Heart left ventricle (tissue), 16 donors: ENCODE measurements at places on chromosomes 4 and X.

DNA sequence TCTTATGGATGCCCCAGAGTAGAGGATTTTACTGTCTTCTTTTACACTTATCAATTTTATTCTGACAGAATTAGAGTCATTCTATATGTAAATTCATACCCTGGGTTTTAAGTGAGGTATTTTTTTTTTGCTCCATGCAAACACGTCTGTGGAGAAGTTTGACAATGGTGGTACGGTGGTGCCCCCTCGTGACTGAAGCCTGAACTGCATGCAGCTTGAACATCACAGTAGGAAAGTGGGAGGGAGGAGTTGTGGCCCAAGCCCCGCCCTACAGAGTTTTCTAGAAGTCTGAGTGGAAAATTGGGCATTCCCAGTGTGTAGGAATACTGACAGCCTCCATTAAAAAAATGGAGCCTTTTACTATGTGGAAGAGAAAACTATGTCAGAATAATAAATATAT, 73.3 kb upstream of the RAB40AL start:
- DNase-seq, result peak; percentile 73

GRCh38 chrX:111743316-111743715, 62.3 kb downstream of the ALG13 start:
- no peak for DNase-seq

DNA sequence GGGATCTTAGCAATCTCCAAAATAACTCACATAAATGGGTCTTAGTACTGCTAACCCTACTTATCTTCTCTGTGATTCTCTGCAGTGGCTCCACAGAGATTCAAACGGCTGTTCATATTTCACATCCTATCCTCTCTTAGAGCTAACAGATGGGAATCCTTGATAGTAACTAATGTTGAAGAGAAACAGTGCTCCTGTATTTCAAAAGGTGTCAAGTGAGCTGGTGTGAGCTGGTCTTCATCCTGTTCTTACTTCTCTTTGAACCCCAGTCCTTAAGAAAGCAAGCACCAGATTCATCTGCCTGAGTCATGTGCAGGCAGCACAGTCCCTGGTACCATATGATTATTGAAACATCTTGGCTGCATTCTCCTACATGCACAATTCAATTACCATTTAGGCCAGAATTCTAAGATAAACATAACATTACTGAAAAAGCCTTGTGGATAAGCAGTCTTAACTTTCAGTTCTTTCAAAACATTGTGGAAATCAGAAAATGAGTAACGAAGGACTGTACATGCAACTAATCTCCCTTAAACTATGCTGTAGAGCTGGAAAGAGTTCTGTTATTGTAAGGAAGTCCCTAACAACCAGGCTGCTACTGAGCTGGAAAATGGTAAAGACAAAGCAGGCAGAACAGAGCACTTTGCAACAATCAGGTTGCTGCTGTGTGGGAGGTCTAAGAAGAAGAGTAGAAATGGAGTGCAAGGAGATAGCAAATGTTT, 153.1 kb downstream of the NPNT start:
- DNase-seq, result no peak

DNA sequence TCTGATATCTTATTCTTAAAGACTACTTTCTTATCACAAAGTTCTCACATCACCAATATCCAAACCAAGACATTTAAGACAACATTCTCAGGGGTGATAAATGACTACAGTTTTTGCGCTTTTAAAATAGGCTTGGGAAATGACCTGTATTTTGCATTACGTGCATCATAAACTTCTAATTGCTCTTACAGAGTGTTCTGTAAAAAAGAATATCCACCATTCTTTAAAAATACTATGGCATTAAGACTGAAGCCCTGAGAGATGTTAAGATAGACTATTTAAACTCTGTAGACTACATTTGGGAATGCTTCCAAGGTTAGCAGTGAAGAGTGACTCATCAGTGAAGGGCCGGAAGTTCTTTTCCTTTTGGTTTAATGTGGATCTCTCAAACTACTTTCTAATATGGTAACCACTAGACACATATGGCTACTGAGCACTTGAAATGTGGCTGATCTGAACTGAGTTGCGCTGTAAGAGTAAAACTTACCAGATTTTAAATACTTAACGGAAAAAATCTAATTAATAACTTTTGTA, 518.8 kb upstream of the FTHL17 start:
- no peak for DNase-seq

DNA sequence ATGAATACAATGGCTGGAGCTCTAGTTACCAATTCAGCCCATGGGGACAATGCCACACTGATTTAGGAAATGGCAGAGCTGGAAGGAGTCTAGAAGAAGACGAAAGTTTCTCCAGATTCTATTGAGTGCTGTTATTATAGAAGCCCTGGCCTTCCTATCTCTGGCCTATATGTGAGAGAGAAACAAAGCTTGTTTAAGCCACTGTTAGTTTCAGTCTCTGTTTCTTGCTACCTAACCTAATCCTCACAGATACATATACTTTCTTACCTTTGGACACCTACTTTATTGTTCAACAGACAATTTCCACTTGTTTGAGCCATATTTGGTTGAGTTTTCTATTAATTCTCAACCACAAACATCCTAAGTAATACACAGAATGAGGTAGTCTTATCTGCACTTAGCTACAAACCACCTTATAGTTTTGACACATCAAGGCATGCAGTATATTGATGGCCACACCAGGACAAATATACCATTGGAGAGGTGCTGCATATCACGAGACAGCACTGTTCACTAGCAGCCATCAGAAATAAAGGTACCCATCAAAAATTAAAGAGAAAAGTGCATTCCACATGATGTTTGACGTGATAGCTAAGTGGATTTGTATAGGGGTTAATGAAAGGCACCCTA, 190.2 kb downstream of the SMIM20 start:
- DNase-seq, result no peak

- no peak for DNase-seq
These were observed 133.1 kb downstream of the HMX1 start for GRCh38 chr4:8738471-8738931.

DNA sequence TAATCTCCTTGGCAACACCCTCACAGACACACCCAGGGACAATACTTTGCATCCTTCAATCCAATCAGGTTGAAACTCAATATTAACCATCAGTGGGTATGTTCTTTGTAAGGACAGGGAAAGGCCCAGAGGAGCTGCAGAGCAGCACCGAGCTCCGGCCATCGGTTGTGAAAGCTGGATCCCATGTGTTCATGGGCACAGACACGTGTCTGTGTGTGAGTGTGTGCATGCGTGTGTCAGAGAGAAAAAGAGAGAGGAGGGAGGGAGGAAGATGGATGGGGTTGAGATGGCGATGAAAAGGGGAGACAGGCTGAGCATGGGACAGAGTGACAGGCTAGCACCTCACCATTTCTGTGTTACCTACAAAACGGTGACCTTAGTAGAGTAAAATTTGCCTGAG, 6.8 kb upstream of the BEND2 start:
- no peak for DNase-seq

DNA sequence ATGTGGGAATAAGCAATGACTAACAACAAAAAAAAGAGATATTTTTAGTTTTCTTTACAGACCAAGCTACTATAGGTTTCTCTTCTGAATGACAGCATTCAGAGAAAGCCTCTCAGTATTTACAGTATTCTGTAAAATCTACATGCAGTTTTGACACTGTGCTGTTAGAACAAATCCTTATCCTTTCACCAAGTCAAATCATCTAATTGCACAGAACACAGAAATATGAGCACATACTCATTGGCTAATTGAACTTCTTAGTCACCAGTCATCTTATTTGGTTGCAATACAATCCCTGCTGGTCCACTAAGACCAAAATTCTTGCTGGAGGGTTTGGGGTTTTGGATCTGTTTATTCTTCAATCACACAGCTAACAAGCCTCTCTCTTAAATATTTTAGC, 5.7 kb downstream of the ACOT9 start:
- no peak for DNase-seq

DNA sequence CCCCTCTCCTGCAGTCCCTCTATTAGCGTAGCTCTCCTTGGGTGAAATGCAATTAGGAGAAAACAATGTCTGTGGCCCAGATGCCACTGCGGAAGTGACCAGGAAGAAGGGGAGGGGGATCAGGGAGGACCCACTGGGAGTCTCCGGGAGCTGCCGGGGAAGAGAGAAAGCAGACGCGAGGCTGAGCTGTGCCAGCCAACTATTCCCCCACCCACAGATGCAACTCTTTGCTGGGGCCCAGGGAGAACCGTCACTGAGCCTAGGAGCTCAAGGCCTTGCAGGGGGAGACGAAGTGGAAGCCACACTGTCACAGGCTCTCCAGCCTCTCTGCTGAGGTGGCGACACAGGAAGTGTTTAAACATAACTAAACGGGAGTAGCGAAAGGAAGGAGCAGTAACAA, 149.2 kb downstream of the BCOR start:
- no peak for DNase-seq

GRCh38 chr4:98242538-98242937, 18.6 kb upstream of the RAP1GDS1 start:
- no peak for DNase-seq

- DNase-seq, result no peak
These were observed 119.9 kb downstream of the ANK2 start for GRCh38 chr4:113169368-113169767.
